ENCODE measurements at places on chromosomes 5 and 9. TPM values are rescaled to one million over a fixed set of nuclear protein-coding genes. Genes with fewer than 3 reads are reported as not detected.
A peak's percentile ranks its signal among the peaks of the same experiment; 100 is the strongest.

GRCh38 chr5:78735834-78736463 is 87.4 kb upstream of the LHFPL2 start:
- no peak for DNase-seq

GRCh38 chr9:13122756-13123369 is 156.6 kb downstream of the MPDZ start:
- no peak for DNase-seq

- DNase-seq, result no peak
Measured at GRCh38 chr5:107359916-107360234, 310.9 kb downstream of the EFNA5 start.

- DNase-seq, result no peak
Measured at GRCh38 chr9:131968632-131969031, 111.0 kb downstream of the MED27 start.

- no peak for DNase-seq
Measured at GRCh38 chr9:85600675-85601263, 141.0 kb downstream of the AGTPBP1 start.

- DNase-seq, result no peak
Measured at GRCh38 chr9:97388721-97389238, 23.1 kb upstream of the TDRD7 start.

- peak; percentile 75 for DNase-seq
Measured at GRCh38 chr9:131608493-131609037, 63.2 kb downstream of the PRRT1B start.

DNA sequence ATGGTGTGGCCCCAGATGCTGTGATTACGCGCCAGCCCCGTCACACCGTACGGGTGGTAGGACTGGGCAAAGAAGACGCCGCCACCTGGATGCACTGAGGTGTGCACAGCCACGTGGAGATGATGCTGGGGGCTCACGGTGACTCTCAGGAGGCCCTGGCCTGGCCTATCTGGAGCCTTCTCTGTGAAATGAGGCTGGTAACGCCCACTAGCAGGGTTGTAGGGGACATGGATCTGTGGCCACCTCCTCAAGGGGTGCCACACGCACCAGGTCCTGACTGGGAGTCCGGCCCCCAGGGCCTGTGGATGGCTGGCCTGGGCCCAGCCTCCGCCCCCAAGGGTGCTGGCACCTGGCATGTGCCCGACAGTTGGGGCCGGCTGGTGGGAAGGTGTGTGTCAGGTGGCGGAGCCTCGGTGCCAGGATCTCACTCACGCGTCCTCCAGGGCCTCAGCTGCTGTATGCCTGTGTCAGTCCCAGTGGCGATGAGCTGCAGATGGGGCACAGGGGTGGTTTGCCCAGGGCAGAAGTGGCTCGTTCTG is 32.4 kb downstream of the NEK6 start:
- no peak for DNase-seq

GRCh38 chr5:76813982-76814562 is 4.8 kb upstream of the F2RL1 start:
- peak; percentile 43 for DNase-seq

GRCh38 chr9:1208157-1208556 is 158.0 kb downstream of the DMRT2 start:
- DNase-seq, result no peak

GRCh38 chr5:76025069-76025468 is 58.1 kb upstream of the SV2C start:
- no peak for DNase-seq

DNA sequence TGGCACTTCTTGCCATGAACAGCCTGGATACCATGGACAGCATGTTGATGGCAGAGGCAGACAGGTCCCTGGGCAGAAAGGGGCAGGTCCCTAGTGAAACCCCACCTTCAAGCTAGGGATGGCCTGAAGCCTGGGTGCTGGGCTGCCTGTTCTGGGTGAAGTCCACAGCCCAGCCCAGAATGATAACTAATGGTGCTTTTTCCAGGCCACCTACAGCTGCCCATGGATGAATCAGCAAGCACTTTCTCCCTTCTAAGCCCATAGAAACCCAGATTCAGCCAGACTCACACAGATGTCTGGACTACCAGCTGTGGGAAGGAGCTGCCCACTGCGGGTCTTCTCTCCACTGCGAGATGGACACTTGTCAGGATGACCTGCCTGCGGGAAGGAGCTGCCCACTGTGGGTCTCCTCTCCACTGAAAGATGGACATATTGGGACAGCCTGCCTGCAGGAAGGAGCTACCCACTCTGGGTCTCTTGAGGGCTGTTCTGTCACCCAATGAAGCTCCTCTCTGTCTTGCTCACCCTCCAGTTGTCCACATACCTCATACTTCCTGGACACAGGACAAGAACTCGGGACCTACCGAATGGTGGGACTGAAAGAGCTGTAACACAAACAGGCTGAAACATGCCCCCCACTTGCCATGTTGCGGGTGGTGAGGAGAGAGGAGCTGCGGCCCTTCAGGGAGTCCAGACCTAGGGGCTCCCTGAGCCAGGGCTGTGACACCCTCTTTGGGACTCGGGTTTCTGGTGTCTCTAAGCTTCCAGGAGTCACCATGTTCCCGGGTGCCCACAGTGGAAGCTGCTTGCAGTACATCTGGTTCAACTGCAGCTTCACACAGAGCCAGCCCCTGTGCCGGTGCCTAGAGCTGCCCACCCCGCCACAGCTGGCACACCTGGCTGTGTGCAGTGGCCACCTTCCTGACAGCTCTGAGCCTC is 60.7 kb upstream of the SYNPO start:
- no peak for DNase-seq

DNA sequence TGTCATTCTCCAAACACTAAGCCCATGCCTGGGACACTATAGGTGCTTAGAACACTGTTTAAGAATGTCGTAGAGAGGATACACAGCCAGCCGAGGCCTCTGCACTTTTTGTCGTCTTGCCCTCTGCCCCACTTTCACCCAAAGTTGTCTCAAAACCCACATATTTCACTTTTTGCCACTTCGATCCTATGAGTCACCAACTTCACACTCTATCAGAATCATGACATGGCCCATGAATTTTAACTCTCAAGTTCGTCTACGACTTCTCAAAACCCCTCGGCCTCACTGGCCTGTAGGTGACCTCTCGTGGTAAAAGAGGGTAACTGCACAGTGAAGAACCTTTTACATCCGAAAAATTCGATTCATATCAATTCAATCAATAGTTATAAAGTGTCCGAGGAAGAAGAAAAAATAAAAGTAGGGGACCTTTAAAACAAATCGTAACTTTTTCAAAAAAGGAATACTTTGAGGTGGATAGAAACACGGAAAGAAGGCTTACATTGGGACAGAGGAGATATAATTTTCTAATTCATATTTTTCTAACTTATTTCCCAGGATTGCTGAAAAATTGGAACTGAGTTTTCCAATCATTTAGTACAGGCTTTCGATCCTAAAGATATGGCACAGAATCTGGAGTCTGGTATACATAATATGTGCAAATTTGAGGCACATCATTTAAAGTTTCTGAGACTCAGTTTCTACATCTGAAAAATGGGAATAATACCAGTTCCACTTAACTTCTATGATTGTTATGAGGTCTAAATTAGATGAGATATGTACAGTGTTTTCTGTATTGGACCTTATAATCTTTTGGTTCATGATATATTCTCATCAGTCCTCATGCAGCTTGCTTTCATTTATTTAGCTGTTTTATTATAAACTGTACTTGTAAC is 122.6 kb downstream of the APBA1 start:
- peak; percentile 45 for DNase-seq

The PIP5K1B gene
- 17.5 TPM for polyA plus RNA-seq

The IFNA2 gene
- not detected for polyA plus RNA-seq

The ACTBL2 gene
- polyA plus RNA-seq, result not detected

The ENDOG gene
- 28.8 TPM for polyA plus RNA-seq

The BAAT gene
- polyA plus RNA-seq, result 11.2 TPM

The SPINK6 gene
- not detected for polyA plus RNA-seq

All from HepG2 (cell line).